ENCODE measurements at places on chromosomes 5 and 9.

DNA sequence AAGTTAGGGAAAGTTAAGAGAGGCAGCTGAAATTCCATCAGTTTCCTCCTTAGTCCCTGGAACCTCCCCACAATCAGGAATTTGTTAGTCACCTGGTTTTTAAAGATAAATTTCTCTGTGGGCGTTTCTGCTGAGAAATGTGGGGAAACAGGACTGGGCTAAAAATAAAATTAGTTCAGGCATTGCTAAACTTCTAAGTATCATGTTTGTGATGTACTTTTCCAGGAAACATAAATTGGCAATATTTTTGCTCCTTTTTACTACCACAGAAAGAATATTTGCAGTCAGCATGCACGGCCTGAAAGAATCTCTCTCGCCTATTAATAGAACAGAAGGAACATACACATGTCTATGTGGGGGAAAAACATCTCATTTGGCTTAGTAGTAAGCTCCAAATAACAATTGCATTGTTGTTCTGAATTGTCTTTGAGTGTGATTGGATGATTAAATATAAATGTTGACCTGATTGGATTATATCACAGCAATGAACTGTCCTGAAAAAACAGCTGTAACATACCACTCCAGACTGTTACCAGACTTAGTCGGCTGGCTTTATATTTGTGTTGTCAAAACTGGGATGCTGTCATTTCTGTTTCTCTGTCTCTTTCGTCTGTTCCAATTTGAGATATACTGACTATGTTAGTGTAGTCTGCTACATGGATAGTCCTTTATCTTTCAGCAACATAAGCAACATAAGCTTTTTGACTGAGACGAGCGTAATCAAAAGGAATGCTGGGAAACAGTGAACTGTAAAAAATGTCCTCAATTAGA lies 12.9 kb downstream of the TJP2 start:
- DNase-seq: no peak

DNA sequence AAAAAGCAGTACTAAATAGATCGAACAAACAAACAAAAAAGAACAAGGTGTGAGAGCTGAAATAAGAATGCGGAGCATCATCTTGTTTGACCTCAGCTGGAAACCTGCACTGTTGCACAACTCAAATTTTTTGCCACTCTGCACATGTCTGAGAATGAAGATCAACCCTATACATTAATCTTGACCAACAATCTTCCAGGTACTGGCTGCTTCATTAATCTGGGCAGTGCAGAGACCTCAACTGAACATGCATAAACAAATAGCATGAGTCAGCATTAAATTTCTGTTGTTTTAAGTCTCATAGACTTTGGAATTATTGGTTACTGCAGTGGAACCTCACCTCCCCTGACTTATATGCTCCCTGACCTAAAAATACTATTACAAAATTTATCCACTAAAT lies 114.6 kb upstream of the FTMT start:
- no peak for DNase-seq

DNA sequence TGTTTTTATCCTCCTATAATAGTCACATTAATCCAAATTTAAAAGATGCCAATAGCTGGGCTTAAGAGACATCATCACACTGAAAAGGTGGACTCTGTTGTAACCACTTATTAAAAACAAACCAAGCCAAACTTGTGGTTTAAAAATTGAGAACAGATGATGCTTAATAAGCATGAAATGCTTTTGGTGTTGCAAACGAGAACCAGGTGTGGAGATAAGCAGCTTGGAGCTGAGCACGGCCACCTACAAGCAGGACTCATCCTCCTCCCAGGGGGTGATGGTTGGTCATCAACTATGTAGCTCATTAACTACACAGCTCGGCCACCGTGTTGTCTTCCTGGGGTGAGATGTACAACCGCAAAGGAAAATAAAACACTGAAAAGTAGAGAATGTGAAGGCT lies 154.4 kb downstream of the NPR3 start:
- no peak for DNase-seq

- no peak for DNase-seq
Observed at GRCh38 chr9:134350416-134350994, 24.2 kb downstream of the RXRA start.

DNA sequence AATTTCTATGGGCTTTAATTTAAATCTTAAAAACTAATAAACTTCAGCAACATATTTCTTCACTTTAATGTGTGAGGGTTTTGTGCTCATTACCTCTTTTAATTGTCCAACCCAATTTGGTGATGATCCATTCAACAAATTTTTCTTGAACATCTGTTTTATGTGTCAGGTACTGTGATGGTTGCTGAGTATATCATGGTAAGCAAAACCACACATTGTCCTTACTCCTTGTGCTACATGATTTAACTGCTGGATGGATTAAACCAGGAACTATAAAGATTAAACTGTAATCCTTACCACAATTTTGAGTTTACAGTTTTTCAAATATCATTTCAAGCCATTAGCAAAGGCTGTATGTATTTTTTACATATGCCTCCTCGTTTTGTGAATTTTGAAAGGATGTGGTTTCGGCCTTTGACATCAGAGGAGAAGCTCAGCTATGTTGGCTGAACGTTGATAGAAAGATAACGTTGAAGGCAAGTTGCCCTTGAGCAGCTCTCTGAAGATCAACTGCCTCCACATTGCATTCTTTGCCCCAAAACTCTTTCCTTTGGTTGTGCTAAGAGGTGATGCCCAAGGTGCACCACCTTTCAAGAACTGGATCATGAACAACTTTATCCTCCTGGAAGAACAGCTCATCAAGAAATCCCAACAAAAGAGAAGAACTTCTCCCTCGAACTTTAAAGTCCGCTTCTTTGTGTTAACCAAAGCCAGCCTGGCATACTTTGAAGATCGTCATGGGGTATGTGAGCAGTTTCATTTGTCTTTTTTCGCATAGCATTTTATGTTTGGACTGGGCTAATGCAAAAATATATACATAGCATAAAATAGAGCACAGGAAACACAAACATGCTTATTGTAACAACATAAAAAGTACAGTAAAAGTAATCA lies at the start of gene ITK:
ITK (plus strand) TSS at position 467 of the 891 bp plus-strand sequence; CDS start at position 605, 138 bp downstream.
- no peak for DNase-seq

- no peak for DNase-seq
Observed at GRCh38 chr5:10289991-10290390, 17.7 kb downstream of the CMBL start.

DNA sequence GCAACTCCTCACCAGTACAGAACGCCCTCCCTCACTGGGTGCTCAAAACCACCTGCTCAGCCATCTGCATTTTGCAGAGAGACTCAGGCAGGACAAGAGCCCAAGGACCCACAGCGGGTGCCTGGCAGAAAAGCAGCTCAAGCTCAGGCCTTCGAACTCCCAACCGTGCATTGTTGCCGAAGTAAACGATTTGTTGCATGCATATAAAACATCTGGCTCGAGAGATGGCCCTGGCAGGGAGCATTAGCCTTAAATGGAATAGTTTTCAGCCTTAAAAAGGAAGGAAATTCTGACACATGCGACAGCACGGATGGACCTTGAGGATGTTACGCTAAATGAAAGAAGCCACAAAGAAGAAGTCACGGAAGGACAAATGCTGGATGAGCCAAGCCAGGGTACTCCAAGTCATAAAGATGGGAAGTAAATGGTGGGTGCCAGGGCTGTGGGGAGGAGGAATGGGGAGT lies 160.4 kb upstream of the PHYKPL start:
- DNase-seq: no peak

GRCh38 chr5:18792145-18792544 lies 1157.9 kb downstream of the TAF11L14 start:
- no peak for DNase-seq

DNA sequence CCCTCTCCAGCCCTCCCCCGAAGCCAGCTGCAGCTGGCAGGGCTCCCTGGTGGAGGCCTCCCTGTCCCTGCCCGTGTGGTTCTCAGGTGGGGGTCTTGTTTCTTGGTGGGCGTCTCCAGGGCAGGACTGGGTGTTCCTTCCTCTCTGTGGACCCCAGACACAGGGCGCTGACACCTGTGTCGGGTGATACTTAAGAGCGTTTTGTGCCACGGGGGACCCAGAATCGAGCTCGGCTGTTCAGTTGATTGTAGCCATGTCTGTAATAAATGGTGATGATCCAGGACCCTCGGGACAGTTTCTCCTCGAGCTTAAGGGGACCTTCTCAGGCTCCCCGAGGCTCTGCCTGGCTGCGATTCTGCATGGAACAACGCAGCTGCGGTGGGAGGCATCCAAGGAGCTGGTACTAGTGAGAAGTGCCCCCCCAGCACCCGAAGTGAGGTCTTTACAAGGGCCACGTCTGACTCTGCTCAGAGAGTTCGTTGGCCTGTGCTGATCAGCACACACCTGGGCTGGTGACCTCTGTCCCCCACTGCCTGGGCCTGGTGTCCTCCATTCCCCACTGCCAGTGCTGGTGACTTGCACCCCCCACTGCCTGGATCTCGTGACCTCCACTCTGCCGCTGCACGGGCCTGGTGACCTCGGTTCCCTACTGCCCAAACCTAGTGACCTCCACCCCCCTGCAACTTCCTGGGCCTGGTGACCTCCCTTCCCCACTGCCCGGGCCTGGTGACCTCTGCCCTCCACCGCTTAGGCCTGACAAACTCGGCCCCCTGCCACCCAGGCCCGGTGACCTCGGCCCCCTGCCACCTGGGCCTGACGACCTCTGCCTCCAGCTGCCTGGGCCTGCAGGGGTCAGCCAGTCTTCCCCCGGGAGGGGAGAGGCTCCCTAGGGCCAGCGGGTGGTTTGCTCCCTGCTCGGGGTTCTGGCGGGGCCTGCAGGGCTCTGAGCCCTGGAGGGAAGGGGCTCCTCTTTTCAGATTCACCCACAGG lies 36.0 kb downstream of the NDUFS6 start:
- DNase-seq: no peak

GRCh38 chr5:17379100-17379951 lies 118.7 kb upstream of the TAF11L2 start:
- DNase-seq: no peak

DNA sequence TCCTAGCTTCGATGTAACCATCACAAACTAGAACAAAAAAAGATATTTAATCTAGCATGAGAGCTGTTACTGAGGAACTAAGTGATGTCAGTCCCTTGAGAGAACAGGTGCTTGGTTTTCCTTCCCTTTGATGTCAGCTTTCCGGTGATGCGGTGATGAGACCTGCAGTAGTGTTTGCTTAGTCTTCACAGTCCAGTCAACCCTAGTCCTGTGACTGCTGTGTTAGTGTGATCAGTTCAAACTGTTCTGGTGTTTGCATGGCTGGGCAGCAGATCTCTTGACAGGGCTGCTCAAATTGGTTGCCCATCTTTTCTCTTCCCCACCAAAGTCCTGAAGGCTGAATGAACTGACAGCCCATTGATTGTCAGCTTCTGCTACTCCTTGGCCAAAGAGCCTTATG lies 608.6 kb upstream of the DAB2 start:
- DNase-seq: no peak

GRCh38 chr9:98767196-98767595 lies 29.2 kb downstream of the ANKS6 start:
- no peak for DNase-seq

GRCh38 chr5:80915716-80916115 lies 44.4 kb upstream of the RASGRF2 start:
- DNase-seq: no peak

DNA sequence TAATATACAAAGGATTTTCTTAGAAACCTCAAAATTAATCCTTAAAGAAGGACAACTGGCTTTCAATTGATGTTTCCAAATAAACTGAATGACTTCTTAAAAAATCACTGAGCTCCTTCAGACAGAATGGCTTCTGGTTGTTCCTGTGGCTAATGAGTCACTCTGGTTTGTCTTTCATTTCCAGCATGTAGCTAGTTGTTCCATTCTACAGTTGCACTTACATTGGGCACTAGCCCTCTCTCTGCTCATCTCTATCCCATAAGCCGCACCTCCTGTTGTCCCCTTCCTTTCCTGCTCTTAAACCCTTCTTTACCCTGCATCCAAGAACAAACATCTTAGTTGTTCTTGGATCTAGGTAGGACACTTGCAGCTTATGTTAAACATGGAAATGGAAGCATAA lies 235.3 kb upstream of the HAPLN1 start:
- no peak for DNase-seq

DNA sequence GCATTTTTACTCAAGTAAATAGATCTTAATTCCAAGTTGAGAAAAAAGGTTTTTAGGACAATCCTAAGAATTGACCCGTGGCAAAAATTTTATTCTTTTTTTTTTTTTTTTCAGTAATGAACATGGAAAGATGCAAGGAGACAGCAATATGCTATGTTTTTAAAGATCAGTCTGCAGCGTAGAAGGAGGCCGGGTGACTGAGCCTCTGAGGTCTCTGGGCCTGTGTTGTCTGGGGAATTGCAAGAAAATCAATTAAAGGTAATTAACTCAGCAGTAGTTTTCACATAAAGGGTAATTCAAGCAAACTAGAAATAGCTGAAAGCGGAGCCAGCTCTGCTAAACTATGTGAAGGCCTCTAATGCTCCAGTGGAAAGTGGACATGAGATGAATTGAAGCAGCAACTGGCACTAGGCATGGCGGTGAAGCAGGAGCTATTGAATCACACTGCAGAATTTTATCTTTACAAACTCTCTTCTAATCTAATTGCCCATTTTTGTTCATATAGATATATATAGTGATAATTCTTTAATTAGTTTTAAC lies 285.2 kb upstream of the ITGA1 start:
- no peak for DNase-seq

GRCh38 chr5:176879663-176880361 lies 19.3 kb downstream of the HK3 start:
- DNase-seq: no peak

DNA sequence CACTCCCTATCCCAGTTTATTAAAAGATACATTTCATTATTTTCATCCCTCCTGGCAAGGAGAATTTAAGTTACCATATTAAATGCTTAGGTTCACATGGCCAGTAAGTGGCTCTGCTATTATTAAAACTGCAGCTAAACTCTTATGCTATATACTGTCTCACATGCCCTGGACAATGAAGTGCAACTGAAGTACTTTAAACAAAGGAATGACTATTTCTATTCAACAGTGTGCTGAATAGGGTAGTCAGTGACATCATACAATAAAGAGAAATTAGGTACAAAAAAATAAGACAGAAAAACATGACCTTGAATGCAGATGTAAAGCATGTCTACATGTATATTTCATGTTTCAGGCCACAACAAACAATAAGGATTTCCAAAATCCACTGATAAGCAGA lies 282.6 kb upstream of the SMC2 start:
- DNase-seq: no peak

- no peak for DNase-seq
Observed at GRCh38 chr5:150632305-150633160, 7.9 kb upstream of the SYNPO start.

- no peak for DNase-seq
Observed at GRCh38 chr5:40672425-40672824, 7.3 kb upstream of the PTGER4 start.
